ENCODE measurements at places on chromosomes 1 and 21.

- DNase-seq, result no peak
Measured at GRCh38 chr1:168772428-168773060, 43.5 kb upstream of the DPT start.

- no peak for DNase-seq
Measured at GRCh38 chr21:29481081-29481480, 182.4 kb downstream of the BACH1 start.

DNA sequence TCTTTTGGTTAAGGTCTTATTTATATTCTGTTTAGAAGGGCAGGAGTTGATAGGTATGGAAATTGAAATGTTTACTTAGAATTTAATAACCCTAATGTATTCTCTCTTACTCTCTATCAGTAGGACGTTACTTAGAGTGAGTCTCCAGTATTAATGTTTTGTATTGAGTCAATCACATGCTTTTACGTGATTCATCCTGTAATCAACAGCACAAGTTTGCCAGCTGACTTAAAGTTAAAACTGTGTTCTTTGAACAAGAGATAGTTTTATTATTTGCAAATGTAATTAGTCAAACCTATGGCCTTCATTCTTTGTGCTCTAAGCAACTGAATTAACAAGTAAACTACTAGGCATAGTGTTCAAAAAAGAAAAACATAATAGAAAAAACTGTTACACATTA, 57.3 kb downstream of the PKN2 start:
- DNase-seq, result no peak

DNA sequence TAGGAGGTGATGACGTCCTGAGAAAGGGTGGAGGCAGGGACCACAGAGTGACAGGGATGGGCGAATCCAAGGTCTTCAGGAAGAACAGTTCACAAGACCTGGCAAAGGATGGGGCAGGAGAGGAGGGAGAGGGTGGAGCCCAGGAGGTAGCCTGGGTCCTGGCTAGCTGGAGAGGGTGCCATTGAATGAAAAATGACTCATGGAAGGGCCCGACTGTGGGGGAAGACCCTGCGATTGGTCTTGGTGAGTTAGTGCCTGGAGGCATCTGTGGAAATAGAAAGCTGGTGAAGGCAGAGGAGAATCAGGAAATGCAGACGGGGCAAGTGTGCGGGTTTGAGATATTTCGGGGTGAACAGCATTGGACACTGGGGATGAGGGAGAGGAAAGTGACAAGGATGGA, 60.3 kb upstream of the SLC45A1 start:
- no peak for DNase-seq

DNA sequence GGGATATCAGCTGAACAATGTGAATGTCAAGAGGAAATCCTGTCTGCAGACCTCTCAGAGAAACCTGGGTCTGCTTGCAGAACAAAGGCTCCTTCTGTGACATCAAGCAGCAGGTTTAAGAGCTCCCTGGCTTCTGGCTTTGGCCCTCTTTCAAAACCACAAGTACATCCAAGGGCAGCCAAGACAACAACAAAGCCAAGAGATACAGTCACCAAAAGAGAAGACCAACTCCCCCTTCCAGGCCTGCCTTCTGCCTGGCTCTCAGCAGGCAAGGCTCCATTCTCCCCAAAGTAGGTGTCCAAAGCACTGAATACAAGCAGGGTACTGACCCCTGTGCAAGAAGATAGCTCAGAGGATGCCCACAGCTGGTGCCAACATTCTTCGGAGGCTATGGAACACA, 11.5 kb downstream of the BCAR3 start:
- DNase-seq, result no peak

GRCh38 chr1:26079960-26080814, 12.8 kb upstream of the TRIM63 start:
- no peak for DNase-seq

GRCh38 chr1:1510912-1511532, 940 bp upstream of the ATAD3A start:
- DNase-seq, result peak; percentile 35

GRCh38 chr21:39924577-39925308, 57.5 kb downstream of the PCP4 start:
- DNase-seq, result no peak

DNA sequence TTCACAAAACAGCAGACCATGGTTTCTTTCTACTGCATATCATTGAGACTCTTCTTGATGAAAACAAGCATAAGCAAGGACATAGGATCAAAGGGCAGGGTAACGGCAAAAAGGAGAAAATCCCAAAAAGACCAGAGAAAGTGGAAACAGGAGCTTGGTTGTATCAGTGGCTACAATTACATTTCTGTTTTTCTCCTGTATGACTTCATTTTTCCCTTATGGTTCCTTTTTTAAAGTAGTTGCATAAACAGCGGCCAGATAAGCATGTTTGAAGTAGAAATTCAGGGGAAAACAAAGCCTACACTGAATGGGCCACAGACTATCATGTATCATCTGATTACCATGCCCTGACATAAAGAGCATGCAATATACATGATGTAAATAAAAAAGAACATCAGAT, 4.6 kb downstream of the EGLN1 start:
- DNase-seq, result no peak

- no peak for DNase-seq
Measured at GRCh38 chr21:34844924-34845238, 176.1 kb downstream of the CLIC6 start.

- DNase-seq, result no peak
Measured at GRCh38 chr1:156914440-156914856, 6.0 kb upstream of the LRRC71 start.

- no peak for DNase-seq
Measured at GRCh38 chr21:45210461-45210983, 77.2 kb downstream of the POFUT2 start.

DNA sequence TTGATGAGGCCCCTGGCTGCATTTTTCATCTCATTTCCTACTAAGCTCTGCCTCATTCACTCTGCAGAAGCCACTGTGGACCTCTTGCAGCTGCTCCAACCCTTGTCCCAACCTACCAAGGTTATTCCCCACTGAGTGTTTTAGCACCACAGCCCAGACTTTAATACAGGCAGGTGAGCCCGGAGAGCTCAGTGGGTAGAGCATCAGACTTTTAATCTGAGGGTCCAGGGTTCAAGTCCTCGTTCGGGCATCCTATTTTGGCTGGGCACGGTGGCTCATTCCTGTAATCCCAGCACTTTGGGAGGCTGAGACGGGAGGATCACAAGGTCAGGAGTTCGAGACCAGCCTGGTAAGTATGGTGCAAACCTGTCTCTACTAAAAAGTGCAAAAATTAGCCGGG, 18.1 kb upstream of the BLACAT1 start:
- no peak for DNase-seq

GRCh38 chr1:97898948-97899347, 21.9 kb downstream of the DPYD start:
- no peak for DNase-seq

DNA sequence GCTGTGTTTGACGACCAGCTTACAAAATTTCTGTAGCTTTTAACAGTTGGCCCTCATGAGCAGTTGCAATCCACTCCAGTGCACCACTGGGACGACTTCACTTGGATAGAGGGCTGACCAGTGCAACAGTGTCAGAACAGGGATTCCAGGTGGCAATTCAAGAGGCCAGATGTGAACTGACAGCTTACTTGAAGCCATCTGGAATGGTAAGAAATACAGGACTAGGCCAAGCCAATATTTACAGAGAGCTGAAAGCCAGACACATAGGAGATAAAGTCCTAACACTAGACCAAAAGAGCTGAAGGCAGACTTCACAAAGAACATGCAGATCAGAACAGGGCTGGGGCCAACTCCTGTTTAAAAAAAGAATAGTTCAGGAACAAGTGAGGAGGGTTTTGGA, 93.5 kb upstream of the NFIA start:
- no peak for DNase-seq

GRCh38 chr1:24502709-24503058, at the start of gene RCAN3:
Gene RCAN3 (plus strand): TSS chr1:24502836. CDS start chr1:24514373, 11,537 bp downstream.
- DNase-seq, result peak; percentile 89

- DNase-seq, result peak; percentile 18
Measured at GRCh38 chr1:232457595-232457994, 172.3 kb downstream of the SIPA1L2 start.

GRCh38 chr1:116540088-116540487, 30.7 kb downstream of the CD58 start:
- DNase-seq, result no peak

DNA sequence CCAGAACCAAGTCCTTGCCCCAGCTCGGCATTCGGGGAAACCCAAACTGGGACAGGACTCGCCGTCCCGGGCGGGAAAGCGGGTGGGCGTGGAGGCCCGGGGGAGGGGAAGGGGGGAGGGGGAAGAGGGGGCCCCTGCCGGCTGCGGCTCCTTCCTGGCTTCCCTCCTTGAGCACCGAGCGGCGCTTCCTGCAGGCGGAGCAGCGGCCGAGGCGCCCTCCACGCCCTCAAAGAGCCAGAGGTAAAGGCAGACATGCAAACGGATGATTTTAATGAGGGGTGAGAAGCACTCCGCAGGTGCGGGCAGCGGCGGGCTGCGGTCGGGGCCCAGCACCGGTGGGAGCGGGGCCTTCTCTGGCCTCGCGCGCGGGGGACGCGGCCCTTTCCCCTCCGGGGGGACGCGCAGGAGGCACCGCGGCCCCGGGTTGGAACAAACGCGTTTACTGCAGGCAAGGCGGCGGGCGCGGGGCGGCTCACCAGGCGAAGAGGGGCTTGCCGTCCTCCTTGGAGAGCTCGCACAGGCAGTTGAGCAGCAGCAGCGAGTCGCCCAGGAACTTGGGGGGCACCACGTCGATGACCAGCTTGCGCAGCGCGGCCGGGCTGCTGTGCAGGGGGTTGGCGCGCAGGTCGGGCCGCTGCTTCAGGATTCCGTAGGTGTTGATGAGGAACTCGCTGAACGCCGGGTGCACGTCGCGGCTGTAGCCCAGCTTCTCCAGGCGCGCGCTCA, 5.7 kb upstream of the FTCD start:
- no peak for DNase-seq

GRCh38 chr1:2159124-2159523, 35.4 kb downstream of the FAAP20 start:
- no peak for DNase-seq

GRCh38 chr1:156491151-156491949, 9.2 kb downstream of the MEF2D start:
- no peak for DNase-seq

- DNase-seq, result no peak
Measured at GRCh38 chr1:187938092-187938491, 1109.3 kb downstream of the PLA2G4A start.

DNA sequence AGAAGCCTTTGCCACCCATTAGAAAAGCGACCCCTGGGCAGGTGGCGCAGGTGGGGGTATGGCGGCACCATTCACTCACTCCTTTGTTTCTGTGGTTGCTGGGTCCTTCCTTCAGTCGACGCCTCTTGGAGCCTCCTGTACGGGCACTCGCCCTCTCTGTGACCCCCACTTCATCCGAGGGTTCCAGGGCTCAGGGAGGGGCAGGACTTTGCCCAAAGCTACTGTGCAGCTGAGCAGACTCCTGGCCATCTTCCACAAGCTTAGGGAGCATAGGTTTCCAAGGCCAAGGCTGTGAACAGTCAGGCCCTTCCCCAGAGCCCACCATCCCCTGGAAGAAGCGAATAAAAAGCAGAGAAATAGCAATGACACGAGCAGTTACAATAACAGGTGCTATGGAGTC, 190.7 kb upstream of the ARHGEF16 start:
- no peak for DNase-seq

GRCh38 chr1:65386439-65386838, 34.0 kb upstream of the LEPR start:
- no peak for DNase-seq

DNA sequence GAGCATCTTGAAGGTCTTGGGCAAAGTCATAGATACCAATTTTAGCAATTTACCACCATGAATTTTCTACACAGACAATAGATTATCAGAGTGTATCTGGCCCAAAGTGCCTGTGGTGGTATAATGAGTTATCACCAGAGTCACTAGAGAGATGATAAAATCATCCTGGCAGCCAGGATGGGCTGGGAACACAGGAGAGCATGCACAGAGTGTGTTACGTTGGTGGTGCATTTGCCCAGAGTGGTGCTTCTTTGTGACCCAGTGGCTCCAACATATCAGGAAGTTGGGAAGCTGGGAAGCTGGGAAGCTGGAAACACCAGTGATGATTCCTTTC, 236.7 kb upstream of the PROX1 start:
- DNase-seq, result no peak

DNA sequence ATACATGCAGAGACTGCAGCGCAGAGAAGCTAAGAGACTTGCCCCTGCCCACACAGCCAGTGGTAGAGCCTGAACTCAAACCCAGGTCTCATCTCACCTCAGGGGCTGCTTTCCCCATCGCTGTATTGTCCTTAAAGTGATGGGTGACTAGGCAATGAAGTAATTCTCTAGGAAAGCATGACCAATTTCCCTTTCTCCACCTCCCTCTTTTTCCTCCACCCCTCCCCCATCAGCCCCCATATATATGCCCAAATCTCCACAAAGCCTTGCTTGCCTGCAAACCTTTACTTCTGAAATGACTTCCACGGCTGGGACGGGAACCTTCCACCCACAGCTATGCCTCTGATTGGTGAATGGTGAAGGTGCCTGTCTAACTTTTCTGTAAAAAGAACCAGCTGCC, at the start of gene IL24:
Gene IL24 (plus strand): TSS at position 269 of the 400 bp plus-strand sequence. CDS start 390 bp downstream, outside the sequence.
- DNase-seq, result peak; percentile 84

- no peak for DNase-seq
Measured at GRCh38 chr1:77438236-77438913, 156.6 kb downstream of the AK5 start.

GRCh38 chr1:154460695-154461260, 41.2 kb upstream of the TDRD10 start:
- DNase-seq, result no peak

GRCh38 chr1:88053065-88053464, 631.0 kb upstream of the PKN2 start:
- no peak for DNase-seq

- DNase-seq, result no peak
Measured at GRCh38 chr1:94255476-94255875, 18.1 kb upstream of the ARHGAP29 start.

DNA sequence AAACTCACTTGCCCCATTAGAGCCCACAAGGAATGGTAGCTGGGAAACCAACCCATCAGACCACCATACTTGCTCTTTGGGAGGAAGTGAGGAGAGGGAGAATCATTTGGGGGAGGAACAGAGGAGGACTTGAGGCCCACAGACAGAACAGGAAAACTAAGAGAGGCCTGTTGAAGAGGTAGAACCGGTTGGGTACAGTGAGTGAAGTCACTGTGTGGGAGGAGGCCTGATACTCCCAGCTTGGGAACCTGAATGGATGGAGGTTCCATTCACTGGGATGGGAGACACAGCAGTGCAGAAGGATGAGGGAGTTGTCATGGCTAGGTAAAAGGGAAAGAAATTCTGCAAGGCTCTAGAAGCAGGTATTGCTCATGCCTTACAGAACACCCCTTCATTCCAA, 63.4 kb upstream of the PSEN2 start:
- DNase-seq, result no peak

DNA sequence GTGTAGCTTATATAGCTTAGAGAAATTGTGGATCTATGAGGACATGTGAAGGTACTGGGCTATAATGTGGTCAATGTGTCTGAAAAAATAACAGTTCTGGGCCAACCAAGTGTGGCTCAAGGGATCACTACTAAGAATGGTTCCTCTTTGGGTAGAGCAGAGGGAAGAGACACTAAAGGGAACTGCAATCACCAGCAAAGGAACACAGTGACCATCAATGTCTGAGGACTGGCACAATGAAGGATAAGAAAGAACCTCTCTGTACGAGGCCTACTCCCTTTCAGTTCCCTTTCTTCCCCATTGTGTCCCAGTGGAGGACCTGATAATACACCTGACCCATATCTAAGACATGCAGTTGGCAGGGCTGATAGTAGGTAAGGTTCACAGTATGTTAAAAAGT, 89.9 kb upstream of the JAK1 start:
- no peak for DNase-seq

GRCh38 chr1:155219592-155220031, 11.1 kb downstream of the MTX1 start:
- no peak for DNase-seq

Measured in activated CD4-positive, alpha-beta T cell treated with anti-CD3 and anti-CD28 coated beads, Interleukin-2, amount 50 U/mL, for 48 hours (primary cell).